Stimulated activated CD8-positive, alpha-beta memory T cell treated with anti-CD3 and anti-CD28 coated beads, Interleukin-15, amount 100 ng/mL, for 1 hour (primary cell): ENCODE measurements at places on chromosomes 2 and 18.

DNA sequence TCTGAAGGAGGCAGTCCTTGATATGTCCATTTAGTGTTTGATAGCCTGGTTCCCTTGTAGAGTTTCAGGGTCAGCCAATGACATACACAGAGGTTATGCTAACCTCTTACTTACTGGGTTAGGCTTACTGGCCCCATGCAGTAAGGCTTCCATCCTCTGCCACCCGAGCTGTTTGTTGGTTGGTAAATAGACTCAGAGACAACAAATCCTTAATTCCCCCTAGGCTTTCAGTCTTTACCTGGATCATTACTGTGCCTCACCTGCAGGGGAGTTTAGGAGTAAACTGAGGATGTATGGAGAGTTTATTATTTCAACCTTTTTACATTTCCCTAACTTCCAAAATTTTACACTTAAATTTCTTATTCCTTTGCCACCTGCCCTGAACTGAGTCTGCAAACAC is 452.7 kb upstream of the HNMT start:
- no peak for DNase-seq

GRCh38 chr2:178392215-178392614 is 58.8 kb downstream of the PRKRA start:
- DNase-seq = no peak

DNA sequence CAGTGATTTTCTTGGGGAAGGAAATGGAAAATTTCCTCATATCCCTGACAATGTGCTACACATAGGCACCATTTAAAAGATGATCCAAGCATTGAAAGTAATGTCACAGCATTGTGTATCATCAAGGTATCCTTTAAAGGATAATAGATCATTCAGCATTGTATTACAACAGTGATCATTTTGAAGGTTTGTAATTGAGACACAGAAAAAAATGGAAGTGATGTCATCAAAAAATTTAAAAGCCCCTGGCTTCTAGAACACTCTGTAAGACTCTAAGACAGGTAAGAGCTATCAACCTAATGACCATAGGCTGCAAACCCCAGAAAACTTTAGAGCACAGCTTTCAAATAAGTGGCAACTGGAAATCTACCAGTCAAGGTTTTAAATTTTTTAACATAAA is 271.4 kb downstream of the ETAA1 start:
- no peak for DNase-seq

- no peak for DNase-seq
Measured at GRCh38 chr2:41958775-41959174, 89.0 kb upstream of the PKDCC start.

DNA sequence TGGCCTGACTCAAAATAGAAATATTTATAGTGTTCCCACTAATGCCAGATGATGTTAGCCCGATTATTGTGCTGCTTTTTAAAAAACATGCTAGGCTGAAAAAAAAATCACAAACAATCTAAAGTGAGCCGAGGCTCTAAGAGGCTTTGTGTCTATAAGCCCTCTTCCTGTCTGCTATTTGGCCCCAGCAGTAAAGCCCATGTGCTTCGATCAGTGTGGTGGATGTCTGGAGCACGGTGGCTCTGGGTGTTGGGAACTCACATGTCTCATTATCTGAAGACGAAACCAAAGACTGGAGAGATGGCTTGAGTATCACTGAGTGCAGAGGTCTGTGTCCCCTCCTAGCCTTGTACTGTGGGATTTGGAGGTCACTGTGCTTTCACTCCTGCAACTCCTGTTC is 55.1 kb downstream of the INO80C start:
- no peak for DNase-seq

- no peak for DNase-seq
Measured at GRCh38 chr2:118053681-118054080, 34.6 kb upstream of the INSIG2 start.

DNA sequence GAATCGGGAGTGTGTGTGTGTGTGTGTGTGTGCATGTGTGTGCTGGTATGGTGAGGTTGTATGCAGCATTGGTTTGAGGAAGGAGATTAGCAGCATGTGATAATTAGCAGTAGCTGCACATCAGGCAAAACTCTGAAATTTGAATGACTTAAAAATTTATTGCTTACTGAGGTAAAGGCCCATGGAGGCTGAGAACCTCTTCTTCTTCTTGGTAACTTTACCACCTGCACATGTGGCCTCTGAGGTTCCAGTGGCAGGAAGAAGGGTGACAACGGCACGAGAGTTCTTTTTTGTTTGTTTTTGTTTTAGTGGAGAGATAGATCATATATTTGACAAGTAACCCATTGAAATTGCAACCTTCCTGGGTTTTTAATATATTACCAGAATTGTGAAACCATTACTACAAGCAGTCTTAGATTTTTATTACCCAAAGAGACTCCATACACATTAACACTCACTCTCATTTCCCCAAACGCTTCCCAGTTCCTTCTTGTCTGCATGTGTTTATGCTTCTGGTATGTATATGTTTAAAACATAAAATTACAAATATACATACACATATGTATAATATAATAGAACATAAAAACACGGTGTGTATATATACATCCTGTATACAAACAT is 292.1 kb downstream of the PTGR3 start:
- no peak for DNase-seq

- no peak for DNase-seq
Measured at GRCh38 chr2:191754103-191754502, 76.2 kb downstream of the NABP1 start.

- no peak for DNase-seq
Measured at GRCh38 chr18:48430150-48430549, 21.0 kb upstream of the ZBTB7C start.

GRCh38 chr2:182758379-182758778 is 42.3 kb downstream of the DNAJC10 start:
- DNase-seq = no peak

GRCh38 chr18:22026889-22027288 is 142.5 kb upstream of the GATA6 start:
- no peak for DNase-seq
